ENCODE measurements at places on chromosomes 13 and 19. TPM values are rescaled to one million over a fixed set of nuclear protein-coding genes. Genes with fewer than 3 reads are reported as not detected.

- peaks cover 59% of the 10 kb centered on the region for H3K36me3 ChIP-seq
- peaks cover 55% of the 10 kb centered on the region for H3K4me1 ChIP-seq
- H3K4me3 ChIP-seq, result peak overlapping the region; percentile 98
- H3K27me3 ChIP-seq, result no peaks in the 10 kb centered on the region
- H3K27ac ChIP-seq, result peak overlapping the region; percentile 94
Measured at GRCh38 chr13:110913322-110914080, 1.4 kb downstream of the ANKRD10 start.

CCDC159 gene
- 7.3 TPM for total RNA-seq

PLK5 gene
- not detected for total RNA-seq

- H3K4me1 ChIP-seq, result no peaks in the 10 kb centered on the region
- no peak for DNase-seq
- no peak overlapping the region for H3K27ac ChIP-seq
- no peak overlapping the region for H3K4me3 ChIP-seq
Measured at GRCh38 chr19:374886-375235, 30.3 kb upstream of the MIER2 start.

DNA sequence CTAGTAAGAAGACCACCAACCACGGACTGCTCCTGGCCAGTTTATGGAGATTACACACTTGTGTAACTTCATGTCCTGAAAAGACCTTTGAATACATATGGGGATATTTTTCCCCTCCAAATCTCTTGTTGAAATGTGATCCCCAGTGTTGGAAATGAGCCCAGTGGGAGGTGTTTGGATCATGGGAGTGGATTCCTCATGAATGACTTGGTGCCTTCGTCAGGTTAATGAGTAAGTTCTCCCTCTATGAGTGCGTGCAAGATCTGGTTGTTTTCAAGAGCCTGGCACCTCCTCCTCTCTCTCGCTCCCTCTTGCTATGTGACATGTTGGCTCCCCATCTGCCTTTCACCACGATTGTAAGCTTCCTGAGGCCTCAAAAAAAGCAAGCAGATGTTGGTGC lies 769.0 kb upstream of the SLITRK1 start:
- H3K27me3 ChIP-seq, result no peaks in the 10 kb centered on the region
- H3K4me1 ChIP-seq, result peaks cover 18% of the 10 kb centered on the region
- no peak overlapping the region for H3K27ac ChIP-seq
- DNase-seq, result peak; percentile 56
- H3K36me3 ChIP-seq, result peaks cover 13% of the 10 kb centered on the region
- no peak overlapping the region for H3K4me3 ChIP-seq

DNA sequence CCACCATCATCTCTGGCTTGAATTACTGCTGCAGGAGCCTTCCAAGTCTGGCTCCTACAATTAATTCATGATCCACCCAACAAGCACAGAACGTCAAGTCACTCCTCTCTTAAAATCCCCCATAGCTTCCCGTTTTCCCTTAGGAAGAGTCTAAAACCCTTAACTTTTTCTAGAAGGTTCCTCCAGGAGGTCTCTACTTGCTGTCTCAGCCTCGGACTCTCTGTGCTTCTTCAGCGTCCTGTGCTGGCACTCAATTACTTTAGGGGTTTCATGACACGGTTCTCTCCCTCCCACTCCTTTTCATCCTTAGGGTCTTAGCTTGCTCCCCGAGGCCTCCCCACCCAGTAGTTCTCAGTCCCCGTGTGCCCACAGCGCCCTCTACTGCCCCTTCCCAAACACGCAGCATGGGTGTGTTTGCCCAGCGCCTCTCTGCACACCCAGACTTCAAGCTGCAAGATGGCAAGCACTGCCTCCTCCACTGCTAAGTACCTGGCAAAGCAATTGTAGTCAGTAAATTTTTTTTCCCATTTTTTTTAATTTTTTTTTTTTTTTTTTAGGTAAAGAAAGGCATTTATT lies 25.8 kb upstream of the MAP3K10 start:
- peak; percentile 9 for DNase-seq
- H3K4me1 ChIP-seq, result no peaks in the 10 kb centered on the region
- no peak overlapping the region for H3K27ac ChIP-seq
- H3K36me3 ChIP-seq, result no peaks in the 10 kb centered on the region
- no peak overlapping the region for H3K4me3 ChIP-seq
- H3K27me3 ChIP-seq, result no peaks in the 10 kb centered on the region

DNA sequence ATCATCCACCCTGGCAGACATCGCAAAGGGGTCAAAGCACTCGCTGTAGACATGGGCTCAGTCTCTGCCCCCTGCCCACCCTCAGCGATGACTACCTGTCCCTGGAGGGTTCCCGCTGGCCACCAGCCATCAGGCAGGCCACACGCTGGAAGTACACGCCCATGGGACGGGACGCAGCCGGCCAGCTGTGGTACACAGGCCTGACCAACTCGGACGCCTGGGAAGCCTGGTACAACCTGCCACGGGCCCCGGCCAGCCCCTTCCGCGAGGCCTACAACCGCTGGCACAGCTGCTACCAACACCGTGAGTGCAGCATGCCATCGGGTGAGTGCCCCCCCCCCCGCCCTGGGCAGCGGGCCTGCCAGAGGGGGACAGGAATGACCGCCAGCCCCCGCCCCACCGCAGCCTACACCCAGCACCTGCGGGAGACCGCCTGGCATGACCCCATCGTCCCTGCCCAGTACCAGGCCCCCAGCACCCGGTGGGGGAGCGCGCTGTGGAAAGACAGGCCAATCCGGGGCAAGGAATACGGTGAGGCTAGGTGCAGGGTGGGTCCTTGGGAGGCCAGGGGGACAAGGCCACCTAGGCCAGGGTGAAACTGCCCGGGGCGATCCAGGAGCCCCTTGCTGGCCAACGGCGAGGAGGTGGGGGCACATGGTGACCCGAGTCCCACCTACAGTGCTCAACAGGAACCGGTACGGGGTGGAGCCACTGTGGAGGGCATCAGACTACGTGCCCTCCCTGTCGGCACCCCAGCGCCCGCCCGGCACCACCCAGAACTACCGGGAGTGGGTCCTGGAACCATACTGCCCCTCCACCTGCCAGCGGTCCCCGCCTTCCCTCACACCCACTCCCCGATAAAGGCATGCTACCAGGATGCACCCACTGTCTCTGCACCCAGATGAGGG lies 4.4 kb downstream of the TEKTIP1 start:
- no peak overlapping the region for H3K27ac ChIP-seq
- H3K4me3 ChIP-seq, result no peak overlapping the region
- peaks cover 72% of the 10 kb centered on the region for H3K36me3 ChIP-seq
- DNase-seq, result peak; percentile 46
- H3K4me1 ChIP-seq, result peaks cover 13% of the 10 kb centered on the region

PRKACA gene
- total RNA-seq, result 18.2 TPM

AXL gene
- 224 TPM for total RNA-seq

DNA sequence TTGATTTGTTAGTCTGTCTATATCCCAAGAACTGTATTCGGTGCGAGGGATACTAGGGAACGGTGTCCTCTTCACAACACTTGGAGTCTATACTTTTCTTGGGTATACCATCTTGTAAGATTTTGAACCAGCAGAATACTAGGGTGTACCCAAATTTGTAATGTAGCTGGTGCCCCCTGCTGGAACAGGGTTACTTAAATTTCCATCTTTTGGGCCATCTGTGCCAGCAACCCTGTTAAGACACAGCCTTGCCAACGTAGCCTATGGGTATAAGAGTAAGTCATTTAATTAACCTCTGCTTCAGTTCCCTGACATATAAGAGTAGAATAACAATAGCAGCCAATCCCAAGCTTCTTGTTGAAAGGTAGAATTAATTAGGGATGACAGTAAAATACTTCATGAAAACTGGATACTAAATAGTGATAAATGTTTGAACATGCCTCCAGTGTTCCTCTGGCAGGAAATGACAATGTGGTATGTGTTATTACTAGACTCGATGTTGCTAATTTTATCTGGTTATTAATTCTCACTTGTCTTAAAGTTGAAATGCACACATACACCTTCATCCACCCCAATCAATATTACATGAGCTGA lies 607.6 kb downstream of the FGF9 start:
- H3K27ac ChIP-seq, result no peak overlapping the region
- no peaks in the 10 kb centered on the region for H3K27me3 ChIP-seq

GRCh38 chr19:14507704-14508542 lies 10.3 kb downstream of the DNAJB1 start:
- no peaks in the 10 kb centered on the region for H3K36me3 ChIP-seq
- peak overlapping the region; percentile 93 for H3K27ac ChIP-seq
- no peak overlapping the region for H3K4me3 ChIP-seq
- H3K4me1 ChIP-seq, result peaks cover 50% of the 10 kb centered on the region
- no peaks in the 10 kb centered on the region for H3K27me3 ChIP-seq
- DNase-seq, result peak; percentile 54

GRCh38 chr13:23609414-23609760 lies 39.2 kb downstream of the TNFRSF19 start:
- DNase-seq, result no peak
- H3K27me3 ChIP-seq, result no peaks in the 10 kb centered on the region
- H3K4me3 ChIP-seq, result no peak overlapping the region
- H3K27ac ChIP-seq, result no peak overlapping the region
- no peaks in the 10 kb centered on the region for H3K36me3 ChIP-seq

SPPL2B gene
- total RNA-seq, result 32.2 TPM

SIGLEC14 gene
- total RNA-seq, result not detected

CEACAM6 gene
- total RNA-seq, result not detected

- no peak overlapping the region for H3K4me3 ChIP-seq
- no peak overlapping the region for H3K27ac ChIP-seq
- H3K27me3 ChIP-seq, result no peaks in the 10 kb centered on the region
Measured at GRCh38 chr13:86601351-86601750, 802.1 kb upstream of the SLITRK6 start.

- no peaks in the 10 kb centered on the region for H3K36me3 ChIP-seq
- no peak for DNase-seq
- H3K4me1 ChIP-seq, result peaks cover 10% of the 10 kb centered on the region
- no peak overlapping the region for H3K27ac ChIP-seq
- no peak overlapping the region for H3K4me3 ChIP-seq
- no peaks in the 10 kb centered on the region for H3K27me3 ChIP-seq
Measured at GRCh38 chr13:113041293-113041690, 64.3 kb upstream of the F7 start.

- no peaks in the 10 kb centered on the region for H3K36me3 ChIP-seq
- DNase-seq, result peak; percentile 80
- H3K4me3 ChIP-seq, result peak within 1 kb of the TSS; percentile 41
- H3K27ac ChIP-seq, result no peak within 1 kb of the TSS
Measured at GRCh38 chr19:55283548-55284377, at the start of gene BRSK1. Gene BRSK1 (plus strand): TSS chr19:55283997. CDS start chr19:55284443, 446 bp downstream.

GRCh38 chr19:16185768-16186123 lies 536 bp downstream of the FAM32A start:
- peak; percentile 67 for DNase-seq
- peaks cover 16% of the 10 kb centered on the region for H3K4me1 ChIP-seq

GRCh38 chr13:100917011-100917410 lies 242.4 kb upstream of the TMTC4 start:
- H3K27ac ChIP-seq, result no peak overlapping the region
- no peaks in the 10 kb centered on the region for H3K27me3 ChIP-seq

DNA sequence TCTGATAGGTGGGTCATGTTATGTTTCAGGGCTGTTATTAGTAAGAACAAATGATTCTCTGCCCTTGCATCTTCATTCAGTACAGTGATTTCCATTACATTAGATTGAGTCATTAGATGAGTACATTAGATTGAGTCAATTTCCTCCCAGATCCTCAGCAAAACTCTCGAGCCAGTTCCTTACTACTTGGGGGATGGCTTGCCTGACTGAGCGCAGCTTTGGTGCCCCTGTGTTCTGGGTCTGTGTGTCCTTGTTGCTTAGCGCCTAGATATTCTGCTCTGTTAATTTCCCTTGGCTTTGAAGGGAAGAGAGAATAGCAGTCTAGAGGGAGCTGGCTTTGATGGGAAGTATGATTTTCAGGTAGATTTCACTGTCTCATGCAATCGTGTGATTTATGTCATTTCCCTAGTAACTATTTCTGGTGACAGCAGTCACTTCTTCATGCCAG lies 19.1 kb upstream of the SCEL start:
- no peaks in the 10 kb centered on the region for H3K4me1 ChIP-seq
- H3K4me3 ChIP-seq, result no peak overlapping the region
- no peaks in the 10 kb centered on the region for H3K27me3 ChIP-seq
- no peak overlapping the region for H3K27ac ChIP-seq
- DNase-seq, result no peak

STARD13 gene
- 7.8 TPM for total RNA-seq

GRCh38 chr13:95620030-95620824 lies 24.3 kb downstream of the DZIP1 start:
- no peak overlapping the region for H3K4me3 ChIP-seq
- peaks cover 64% of the 10 kb centered on the region for H3K36me3 ChIP-seq
- DNase-seq, result no peak
- H3K27me3 ChIP-seq, result no peaks in the 10 kb centered on the region
- no peaks in the 10 kb centered on the region for H3K4me1 ChIP-seq

GRCh38 chr19:29378543-29379080 lies 147.2 kb upstream of the VSTM2B start:
- no peak overlapping the region for H3K27ac ChIP-seq

DNA sequence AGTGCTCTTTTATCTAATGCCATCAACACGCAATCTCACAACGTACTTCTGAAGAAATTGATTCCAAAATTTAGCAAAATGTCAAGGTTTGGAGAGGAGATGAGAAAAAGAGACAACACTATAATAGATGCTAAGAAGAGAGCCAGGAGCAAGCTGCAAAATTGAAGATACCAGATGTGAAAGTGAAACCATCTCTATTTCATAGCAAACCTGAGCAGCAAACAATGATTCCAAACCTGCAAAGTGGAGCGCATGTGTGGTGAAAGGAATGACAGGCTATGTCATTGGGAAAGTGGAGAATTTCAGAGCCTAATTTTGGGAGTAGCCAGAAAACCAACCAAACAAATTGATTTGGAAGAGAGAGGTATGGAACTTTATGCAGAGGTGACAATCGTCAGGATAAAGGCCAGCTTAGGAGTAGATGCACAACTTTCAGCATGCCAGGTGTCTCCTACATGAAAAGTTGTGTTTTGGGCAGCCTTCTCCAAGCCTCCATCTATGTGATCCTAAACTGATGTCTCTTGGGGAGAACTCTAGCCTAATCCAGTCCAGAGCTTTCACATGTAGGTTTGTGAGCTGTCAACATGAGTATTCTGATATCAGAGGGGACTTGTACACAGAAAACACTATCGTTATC lies 158.4 kb upstream of the FNDC3A start:
- no peak for DNase-seq
- no peak overlapping the region for H3K27ac ChIP-seq

FAM83E gene
- 0.11 TPM for total RNA-seq

DNA sequence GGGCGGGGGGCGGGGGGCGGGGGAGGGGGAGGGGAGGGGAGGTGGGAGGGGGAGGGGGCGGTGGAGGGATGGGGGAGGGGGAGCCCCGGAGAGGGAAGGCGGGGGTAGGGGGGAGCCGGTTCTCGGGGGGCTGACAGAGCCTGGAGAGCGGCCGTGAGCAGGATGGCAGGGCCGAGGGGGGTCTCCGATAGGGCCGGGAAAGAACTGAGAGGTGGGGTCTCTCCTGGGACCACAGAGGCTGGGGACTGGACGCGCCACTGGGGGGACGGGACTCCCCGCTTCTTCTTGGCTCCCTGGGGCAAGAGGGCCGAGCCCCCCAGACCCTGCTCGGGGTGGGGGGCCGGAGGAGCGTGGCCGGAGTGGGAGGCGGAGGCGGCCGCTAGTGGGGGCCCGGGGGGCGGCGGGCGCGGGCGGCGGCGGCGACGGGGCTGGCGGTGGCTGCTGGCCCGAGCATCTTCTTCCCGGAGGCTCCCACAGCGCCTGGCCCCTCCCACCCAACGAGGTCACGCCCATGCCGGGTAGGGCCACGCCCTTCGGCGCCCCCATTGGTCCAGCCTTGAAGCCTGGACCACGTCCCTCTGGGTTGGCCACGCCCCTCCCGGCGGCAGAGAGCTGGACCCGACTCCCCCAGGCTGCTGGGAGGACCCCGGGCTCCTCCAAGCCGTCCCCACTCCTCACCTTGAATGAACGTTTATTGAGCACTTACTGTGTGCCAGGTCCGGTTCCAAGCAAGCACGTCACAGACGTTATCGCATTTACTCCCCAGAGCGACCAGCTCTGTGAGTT lies at the start of gene NOVA2:
TSS of gene NOVA2 (minus strand) at position 313 of the 786 bp plus-strand sequence. CDS start 514 bp downstream, outside the sequence.
- H3K4me1 ChIP-seq, result peaks cover 4% of the 10 kb centered on the region
- peaks cover 62% of the 10 kb centered on the region for H3K27me3 ChIP-seq
- no peak within 1 kb of the TSS for H3K4me3 ChIP-seq
